ENCODE measurements at places on chromosomes 2 and 18.

- DNase-seq = no peak
These were observed 1.1 kb upstream of the TWIST2 start for GRCh38 chr2:238846628-238847418.

DNA sequence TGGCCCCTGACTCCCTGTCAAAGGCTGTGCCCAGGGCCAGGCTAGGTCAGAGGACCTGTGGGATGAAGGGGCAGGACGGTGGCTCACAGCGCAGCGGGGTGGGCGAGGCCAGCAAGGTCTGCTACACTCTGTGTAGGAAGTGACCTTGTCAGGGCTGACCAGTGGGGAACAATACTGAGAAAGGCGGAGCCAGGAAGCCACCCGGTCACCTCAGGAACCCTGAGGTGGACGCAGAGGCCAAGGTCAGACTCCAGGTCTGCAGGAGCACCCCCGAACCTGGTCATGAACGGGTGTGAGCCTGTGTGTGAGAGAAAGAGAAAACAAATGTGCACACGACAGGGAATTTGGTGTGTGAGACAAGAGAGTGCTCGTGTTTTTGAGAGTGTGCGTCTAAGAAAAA lies 72.3 kb downstream of the SMAD7 start:
- DNase-seq = no peak

- no peak for DNase-seq
These were observed 112.0 kb downstream of the EPHA4 start for GRCh38 chr2:221460136-221460535.

GRCh38 chr2:6955511-6956136 lies 38.4 kb downstream of the RNF144A start:
- no peak for DNase-seq

DNA sequence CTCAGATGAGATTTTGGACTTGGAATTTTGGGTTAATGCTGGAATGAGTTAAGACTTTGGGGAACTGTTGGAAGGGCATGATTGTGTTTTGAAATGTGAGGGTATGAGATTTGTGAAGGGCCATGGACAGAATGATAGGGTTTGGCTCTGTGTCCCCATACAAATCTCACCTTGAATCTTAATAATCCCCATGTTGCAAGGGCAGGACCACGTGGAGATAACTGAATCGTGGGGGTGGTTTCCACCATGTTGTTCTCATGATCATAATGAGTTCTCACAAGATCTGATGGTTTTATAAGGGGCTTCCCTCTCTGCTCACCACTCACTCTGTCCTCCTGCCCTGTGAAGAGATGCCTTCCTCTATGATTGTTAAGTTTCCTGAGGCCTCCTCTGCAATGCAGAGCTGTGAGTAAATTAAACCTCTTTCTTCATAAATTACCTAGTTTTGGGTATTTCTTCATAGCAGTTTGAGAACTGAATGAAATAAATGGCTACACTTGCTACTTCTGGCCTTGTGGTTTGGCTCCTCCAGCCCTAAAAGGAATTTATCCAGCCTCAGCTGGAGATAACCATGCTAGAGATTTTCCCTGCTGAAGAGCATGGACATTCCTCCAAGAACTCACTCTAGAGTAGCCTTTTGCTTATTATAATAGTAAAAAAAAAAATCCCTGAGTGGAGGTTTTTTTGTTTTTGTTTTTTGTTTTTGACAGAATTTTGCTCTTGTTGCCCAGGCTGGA lies 144.3 kb upstream of the TFPI start:
- no peak for DNase-seq

- DNase-seq = no peak
These were observed 227.4 kb downstream of the DCC start for GRCh38 chr18:52567360-52567759.

DNA sequence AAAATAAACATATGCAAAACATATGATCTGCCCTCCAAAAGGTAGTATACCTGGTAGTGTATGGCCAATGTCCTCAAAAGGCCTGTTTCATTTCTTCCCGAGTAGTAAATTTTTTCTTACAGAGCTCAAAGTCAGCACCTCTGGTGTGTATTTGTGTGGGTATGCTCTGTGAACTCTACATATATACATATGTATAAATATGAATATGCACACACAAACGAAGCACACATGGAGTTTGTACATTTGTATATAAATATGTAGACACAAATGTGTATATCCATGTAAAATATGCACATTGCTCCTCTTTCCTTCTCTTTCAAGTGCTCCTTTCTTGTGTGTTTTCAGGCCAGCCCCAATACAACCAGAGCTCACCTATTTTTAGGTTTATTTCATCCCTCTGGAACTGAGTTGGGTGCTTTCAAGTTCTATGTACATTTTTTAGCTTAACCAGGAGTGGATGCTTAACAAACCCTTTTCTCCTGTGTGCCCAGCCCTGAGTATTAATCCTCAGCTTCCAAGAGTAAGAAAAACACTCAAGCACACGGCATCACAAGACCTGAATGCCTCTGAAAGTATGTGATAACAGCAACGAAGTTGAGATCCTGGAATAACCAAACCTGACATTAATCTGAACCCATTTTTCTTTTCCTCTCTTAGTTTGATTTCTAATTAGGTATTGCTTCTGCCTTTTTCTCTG lies 12.2 kb upstream of the GALNT5 start:
- DNase-seq = no peak

GRCh38 chr2:177073611-177074010 lies 139.0 kb upstream of the HNRNPA3 start:
- no peak for DNase-seq

DNA sequence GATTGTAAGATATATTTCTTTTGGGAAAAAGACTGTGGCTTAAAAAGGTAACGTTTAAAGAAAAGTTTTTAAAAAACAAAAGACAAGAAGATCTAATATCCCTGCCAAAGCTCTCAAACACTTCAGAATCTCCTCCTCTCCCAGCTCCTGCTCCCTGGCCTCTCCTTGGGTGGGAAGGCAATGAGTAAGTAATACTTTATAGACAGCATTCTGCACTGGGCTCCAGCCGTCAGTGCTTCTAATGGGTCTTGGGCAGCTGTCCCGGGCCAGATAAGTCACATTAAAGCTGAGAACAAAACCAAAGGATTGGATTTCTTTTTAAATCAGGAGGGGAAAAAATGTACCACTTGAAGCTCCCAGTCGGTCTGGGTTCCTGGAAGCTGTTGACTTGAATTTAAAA lies 133.7 kb downstream of the ALPK2 start:
- DNase-seq = no peak

Measured in GM19239 (cell line).